ENCODE measurements at places on chromosomes 6 and 20. TPM values are rescaled to one million over a fixed set of nuclear protein-coding genes. Genes with fewer than 3 reads are reported as not detected.

ZBTB22 gene
- 13.3 TPM for total RNA-seq

COL19A1 gene
- total RNA-seq: 1.9 TPM

PTP4A1 gene
- 22.3 TPM for total RNA-seq

KLHDC3 gene
- 108 TPM for total RNA-seq

DSP gene
- total RNA-seq: 322 TPM

- DNase-seq: no peak
Measured at GRCh38 chr20:3753098-3753497, 14.5 kb downstream of the ADISSP start.

DNA sequence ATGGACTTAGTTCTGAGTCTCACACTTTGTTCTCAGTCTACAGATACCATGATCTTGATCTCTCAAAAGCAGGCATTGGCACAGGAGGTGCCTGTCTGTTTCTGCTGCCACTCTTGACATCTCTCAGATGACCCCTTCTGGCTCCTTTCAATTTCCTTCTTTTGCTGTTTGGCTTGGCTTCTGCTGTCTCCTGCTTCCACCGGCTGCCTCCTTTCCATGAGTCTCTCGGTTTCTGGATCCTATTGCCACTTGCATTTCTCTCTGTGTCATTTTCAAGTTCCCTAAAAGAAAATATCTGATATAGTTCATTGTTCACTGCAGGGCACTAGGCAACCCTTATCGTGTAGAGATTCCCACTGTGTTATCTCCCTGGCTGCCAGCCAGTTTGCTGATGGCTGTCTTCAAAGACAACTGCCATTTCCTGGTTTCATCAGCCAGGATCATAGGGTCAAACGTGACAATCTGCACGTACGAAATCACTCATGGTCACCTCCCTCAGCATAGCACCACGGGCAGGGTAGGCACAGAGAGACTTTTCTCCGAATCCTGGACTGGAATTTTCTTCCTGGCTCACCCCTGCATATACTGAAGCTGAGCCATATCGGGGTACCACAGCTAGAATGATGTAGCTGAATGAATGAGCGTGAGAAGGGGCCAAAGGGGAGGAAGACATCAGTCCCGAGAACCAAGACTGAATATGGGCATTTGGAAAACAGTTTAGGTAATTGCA lies 144.6 kb upstream of the TMEM170B start:
- peak; percentile 30 for DNase-seq

- no peak for DNase-seq
Measured at GRCh38 chr6:33453393-33454008, 875 bp upstream of the ZBTB9 start.

GRCh38 chr6:135323202-135323668 lies 142.1 kb downstream of the MYB start:
- DNase-seq: no peak

DNA sequence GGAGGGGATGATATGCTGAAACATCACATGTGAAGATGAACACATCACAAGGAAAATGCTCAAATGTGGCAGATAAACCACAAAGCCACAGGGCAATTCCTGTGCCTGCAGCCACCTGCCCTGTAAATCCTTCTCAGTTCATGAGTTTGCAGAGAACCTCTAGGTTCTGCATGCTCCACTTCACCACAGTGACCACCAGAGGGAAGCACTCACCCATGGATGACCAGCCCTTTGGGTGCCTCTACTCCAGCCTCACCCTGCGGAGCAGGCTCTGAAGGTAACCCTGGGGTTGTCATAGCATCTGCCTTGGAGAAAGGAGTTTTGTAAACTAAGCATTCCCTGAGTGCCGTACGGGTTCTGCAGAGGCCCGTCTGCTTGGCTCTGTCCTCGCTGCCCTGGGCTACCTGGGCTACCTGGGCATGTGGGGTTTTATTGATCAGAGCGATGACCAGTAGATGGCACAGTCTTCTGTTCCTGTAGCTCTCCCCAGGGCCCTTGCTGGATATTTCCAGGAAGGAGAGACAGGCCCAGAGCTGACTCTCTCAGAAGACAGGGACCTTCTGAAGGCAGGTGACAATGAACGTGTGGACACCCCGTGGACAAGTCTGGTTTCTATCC lies 31.7 kb upstream of the CST1 start:
- no peak for DNase-seq

DNA sequence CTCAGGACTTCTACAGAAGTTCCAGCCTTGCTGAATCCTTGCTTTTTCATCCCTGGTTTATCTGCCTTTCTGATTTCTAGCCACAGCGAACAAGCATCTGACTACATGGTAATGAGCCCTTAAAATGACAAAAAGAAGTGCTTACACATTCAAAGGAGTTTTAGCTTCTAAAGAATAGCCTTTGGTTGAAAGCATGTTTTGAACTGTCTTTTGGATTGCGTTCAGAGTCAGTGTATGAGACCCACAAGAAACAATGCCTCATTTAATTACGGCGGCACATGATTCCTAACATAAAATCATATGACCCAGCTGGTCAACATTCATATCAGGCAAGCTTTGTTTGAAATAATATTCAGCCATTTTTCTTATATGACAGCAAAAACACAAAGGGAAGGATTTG lies 784.2 kb downstream of the KIF16B start:
- DNase-seq: no peak

GRCh38 chr6:104799134-104799657 lies 60.5 kb downstream of the HACE1 start:
- no peak for DNase-seq

DNA sequence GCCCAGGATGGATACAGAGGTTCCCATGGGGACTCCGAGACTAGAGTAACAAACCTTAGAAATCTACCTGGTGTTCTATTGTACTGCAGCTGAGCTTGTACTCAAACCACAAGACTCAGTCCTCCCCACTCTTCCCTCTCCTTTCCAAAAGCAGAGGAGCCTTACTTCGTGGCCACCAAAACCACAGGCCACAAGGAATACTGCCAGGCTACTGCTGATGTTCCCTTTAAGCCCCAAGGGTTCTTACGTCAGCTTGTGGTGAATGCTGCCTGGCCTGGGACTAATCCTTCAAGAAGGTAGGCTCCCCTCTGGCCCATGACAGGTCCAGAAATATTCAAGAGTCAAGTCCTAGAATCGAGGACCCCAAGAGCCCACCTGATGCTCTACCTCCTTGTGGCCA lies 10.5 kb upstream of the DEFB128 start:
- no peak for DNase-seq

GRCh38 chr6:90370493-90370959 lies 73.9 kb upstream of the BACH2 start:
- DNase-seq: no peak

DNA sequence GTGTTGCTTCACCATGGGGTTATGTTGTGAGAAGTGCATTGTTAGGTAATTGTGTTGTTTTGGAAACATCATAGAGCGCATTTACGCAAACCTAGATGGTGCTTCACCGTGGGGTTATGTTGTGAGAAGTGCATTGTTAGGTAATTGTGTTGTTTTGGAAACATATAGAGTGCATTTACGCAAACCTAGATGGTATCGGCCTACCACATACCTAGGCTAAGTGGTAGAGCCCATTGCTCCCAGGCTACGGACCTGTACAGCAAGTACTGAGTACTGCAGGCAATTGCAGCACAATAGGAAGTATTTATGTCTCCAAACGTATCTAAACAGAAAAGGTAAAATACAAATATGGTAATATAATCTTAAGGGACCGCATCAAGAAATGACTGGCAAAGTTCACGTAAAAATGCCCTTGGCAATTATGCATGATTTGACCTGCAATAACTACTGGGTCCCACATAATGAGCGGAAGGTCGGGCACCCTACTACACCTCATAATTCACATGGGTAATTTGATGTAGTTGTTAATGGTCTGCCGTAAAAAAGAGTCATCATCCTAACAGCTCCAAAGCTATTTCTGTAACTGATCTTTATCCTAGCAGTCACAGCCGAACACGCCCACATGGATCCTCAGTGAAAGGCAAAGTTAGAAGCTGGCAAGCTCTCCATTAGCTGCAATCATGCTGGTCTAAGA lies 76.0 kb downstream of the RSPH3 start:
- DNase-seq: no peak

- DNase-seq: no peak
Measured at GRCh38 chr20:62554214-62554897, 78.6 kb upstream of the GATA5 start.

DNA sequence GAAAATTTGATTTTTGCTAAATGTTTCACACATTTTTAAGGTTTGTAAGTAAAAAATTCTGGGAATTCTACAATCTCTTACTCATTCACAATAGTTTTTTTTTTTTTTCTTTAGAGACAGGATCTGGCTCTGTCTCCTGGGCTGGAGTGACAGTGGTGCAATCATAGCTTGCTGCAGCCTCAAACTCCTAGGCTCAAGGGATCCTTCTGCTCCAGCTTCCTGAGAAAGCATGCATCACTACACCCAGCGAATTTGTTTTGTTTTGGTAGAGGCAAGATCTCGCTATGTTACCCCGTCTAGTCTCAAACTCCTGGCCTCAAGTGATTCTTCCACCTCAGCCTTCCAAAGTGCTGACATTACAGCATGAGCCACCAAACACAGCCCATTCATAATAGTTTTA lies 232.8 kb downstream of the GJA1 start:
- DNase-seq: no peak

DNA sequence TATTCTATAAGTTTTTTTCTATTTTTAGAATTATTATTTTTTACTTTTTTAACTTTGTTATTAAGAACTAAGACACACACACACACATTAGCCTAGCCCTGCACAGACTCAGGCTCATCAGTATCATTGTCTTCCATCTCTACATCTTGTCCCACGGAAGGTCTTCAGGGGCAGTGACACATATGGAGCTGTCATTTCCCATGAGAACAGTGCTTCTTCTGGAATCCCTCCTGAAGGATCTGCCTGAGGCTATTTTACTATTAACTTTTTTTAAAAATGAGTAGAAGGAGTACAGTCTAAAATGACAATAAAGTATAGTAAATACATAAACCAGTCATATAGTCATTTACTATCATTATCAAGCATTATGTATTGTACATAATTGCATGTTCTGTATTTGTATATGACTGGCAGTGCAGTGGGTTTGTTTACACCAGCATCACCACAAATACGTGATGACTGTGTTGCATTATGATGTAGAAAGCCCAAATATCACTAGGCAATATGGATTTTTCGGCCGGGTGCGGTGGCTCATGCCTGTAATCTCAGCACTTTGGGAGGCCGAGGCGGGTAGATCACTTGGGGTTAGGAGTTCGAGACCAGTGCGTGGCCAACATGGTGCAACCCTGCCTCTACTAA lies 57.9 kb downstream of the HIVEP1 start:
- DNase-seq: no peak

- no peak for DNase-seq
Measured at GRCh38 chr6:127180426-127180825, 62.0 kb downstream of the RSPO3 start.

Measured in left ventricle myocardium inferior (tissue), 1 donor.